ENCODE measurements at places on chromosomes 5 and 9.

GRCh38 chr5:12947379-12947778 lies 997.1 kb downstream of the DNAH5 start:
- no peak for DNase-seq

GRCh38 chr9:1057910-1058309 lies 7.8 kb downstream of the DMRT2 start:
- no peak for DNase-seq

DNA sequence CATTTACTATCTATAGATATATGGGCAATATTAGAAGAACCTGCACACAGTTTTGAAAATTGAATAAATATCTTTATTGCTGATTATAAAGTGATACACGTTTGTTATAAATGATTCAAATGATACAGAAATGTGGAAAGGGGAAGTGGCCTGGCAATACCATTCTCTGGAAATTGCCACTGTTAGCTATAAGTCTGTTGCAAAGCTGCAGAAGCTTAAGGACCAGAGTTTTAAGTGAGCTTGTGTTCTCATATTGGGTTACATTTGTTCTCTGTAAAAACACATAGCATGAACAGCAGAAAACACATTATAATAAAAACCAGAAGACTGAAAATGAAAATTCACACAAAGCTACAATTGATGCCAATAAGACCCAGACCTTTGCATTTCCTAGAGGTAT lies 59.6 kb downstream of the RASGRF2 start:
- no peak for DNase-seq

DNA sequence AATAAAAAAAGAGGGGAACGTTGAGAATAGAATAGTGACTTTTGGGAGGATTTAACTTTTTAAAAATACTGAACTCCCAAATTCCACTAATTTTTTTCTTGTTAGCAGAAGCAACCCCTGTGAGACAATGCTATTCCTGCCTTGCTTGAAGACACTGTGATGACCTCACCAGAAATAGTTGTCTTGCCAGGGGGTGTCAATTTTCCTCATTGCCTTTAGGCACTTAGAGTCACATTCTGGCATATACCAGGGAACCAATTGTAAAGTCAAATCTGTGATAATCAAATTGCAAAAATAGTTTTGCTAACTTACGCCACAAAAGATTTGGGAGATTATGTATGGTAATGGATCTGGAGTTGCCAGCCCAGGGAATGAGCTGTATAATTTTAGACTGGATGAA lies 42.8 kb upstream of the RPS23 start:
- DNase-seq: no peak

- no peak for DNase-seq
These were observed 22.5 kb upstream of the LAMC3 start for GRCh38 chr9:130986356-130986965.

DNA sequence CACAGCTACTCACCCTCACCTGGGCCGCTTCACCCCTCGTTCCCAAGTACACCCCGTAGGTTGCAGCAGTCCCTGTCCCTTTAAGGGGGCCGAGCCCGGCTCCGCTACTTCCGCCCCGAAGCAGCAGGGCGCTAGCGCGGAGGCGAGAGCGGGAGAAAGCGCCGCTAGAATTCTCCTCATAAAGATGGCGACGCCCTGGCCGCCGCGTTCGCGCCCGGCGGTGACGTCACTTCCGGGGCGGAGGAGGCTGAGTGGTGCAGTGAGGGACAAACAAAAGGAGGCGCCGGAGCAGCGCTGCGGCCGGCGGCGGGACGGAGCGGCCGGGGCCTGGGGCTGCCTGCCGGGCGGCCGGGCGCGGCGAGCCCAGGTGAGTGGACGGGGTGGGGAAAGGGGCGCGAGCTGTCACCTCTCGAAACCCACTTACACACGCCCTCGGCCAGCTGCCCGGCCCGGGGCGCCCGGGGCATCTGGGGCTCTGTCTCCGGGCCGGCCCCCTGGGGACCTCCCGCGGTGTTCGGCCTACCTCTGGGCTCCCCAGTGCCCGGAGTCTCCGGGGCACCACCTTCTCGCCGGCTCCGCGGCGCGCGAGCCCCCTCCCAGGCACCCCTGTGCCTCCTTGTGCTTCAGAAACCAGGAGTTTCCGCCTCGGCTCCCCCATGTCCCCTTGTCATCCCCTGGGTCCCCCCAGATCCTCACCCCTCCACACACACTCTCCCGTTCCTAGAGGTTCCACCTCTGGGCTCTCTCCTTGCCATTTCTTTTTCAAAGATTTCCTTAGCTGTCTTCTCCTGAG lies at the start of the genes KYAT1 and LRRC8A:
KYAT1 (minus strand) TSS at position 67 of the 793 bp plus-strand sequence. CDS start 36,545 bp downstream, outside the sequence.
LRRC8A (plus strand) TSS at position 250 of the 793 bp plus-strand sequence. CDS start 25,032 bp downstream, outside the sequence.
- DNase-seq: peak; percentile 98

- no peak for DNase-seq
These were observed 39.9 kb downstream of the PAX5 start for GRCh38 chr9:36993933-36994764.

- DNase-seq: no peak
These were observed 7.2 kb downstream of the AIF1L start for GRCh38 chr9:131103535-131103934.

GRCh38 chr5:110104060-110104725 lies 414.5 kb downstream of the MAN2A1 start:
- no peak for DNase-seq

DNA sequence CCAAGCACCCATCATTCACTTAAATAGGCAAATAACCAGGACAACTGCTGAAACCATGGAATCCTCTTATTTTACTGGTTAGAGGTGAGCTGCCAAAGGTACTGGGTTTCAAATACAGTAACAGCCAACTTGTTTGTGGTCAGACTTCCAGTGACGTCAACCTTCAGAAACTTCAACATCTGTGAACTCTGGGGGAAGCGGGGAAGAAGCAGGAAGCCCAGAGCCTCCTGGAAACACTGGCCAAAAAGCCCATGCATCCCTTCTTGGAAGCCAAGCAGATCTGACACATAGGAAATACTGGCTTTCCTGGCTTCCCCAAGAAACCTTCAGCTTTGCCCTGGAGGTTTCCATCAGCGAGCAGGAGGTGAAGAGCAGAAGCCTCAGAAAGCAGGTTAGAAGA lies 4.9 kb upstream of the FRRS1L start:
- DNase-seq: no peak

- DNase-seq: no peak
These were observed 4.6 kb upstream of the HMHB1 start for GRCh38 chr5:143807401-143807800.

- no peak for DNase-seq
These were observed 82.6 kb upstream of the GRHPR start for GRCh38 chr9:37339923-37340322.

DNA sequence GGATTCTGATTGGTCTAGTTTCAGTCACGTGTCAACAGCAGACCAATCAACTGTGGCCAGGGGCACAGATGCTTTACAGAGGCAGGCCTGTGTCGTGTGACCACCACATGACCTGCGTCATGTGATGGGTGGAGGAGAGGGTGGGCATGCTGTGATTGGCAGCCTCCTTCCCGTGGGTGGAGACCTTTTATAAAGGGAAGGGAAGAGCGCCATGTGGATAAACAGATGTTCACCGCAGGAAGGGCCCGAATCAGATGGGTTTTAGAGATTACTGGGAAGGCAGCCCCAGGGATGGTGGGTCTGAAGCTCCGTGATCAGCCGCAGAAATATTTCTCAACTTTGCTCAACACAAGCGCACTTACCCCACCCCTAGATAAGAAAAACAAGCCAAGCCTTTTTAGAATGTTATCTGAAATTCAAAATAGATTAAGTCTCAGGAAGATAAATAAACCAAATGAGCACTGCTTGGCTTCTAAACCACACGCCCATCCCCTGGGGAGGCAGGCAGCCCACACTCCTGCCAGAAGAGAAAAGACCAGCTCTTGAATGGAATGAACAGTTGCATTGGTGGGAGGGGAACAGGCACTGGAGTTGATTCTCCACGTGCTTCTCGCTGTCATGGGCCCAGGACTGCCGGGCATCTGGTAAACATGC lies 43.6 kb downstream of the ROPN1L start:
- DNase-seq: no peak

DNA sequence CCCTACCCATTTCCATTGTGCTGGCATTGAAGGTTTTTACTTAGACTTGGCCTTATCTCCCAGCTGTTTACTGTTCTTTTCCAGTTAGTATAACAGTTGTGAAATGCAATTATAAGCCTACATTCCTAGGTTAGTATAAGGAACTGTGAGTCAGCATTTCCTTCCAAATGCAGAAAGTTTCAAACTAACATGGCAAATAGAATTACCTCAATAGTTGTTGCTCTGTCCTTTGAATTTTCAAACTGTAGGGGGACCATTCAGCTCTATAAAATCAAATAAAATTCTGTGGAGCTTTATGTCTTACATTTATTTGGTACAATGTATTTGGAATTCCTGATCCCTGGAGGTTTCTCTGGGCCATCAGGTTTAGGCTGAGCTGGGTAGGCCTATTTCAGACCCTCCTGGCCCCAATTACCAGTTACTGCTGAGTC lies 47.2 kb downstream of the ARHGEF28 start:
- DNase-seq: no peak

DNA sequence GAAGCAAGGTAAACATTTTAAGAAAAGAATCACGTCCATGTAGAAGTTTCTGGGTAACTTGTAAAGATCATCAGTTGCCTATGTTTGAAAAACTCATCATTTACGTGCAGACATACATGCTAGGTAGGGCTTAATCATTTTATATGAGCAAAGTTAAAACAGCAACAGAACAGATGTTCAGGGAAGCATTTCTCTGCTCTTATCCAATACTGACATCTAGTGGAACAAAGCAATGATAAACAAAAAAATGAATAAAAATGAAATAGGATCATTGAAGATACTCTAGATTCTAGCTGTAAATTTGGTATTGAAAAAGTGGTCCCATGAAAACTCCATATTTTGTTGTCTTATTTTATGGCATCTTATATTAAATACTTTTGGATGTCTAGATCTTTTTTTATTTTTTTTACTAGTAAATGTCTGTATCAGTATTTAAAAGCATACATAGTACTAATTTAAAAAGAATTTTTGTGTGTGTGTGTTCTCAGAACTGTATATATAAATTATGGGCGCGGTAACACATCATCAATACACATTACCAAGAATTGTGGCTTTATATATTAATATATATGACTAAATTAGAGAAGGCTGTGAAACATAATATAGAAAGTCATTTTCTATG lies 1050.2 kb downstream of the CDH12 start:
- DNase-seq: no peak

DNA sequence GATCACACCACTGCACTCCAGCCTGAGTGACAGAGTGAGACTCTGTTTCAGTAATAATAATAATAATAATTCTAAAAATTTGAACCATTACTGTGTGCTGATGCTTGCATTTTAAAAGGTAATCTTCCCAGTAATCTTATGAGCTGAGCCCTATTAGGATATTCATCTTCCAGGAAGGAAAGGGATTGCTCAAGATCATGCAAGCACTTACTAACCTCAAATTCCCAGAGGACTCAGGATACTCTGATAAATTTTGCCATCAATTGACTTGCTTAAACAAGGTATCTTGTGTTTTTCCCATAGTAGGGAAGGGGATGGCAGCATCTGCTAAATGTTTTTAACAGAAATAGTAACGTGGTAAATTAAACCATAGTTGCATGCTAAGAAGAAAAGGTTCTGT lies 176.4 kb upstream of the MRPS30 start:
- no peak for DNase-seq

GRCh38 chr5:74632947-74633356 lies 7.6 kb downstream of the ENC1 start:
- DNase-seq: no peak

- DNase-seq: no peak
These were observed 16.9 kb downstream of the ADAMTSL1 start for GRCh38 chr9:18490641-18491370.

DNA sequence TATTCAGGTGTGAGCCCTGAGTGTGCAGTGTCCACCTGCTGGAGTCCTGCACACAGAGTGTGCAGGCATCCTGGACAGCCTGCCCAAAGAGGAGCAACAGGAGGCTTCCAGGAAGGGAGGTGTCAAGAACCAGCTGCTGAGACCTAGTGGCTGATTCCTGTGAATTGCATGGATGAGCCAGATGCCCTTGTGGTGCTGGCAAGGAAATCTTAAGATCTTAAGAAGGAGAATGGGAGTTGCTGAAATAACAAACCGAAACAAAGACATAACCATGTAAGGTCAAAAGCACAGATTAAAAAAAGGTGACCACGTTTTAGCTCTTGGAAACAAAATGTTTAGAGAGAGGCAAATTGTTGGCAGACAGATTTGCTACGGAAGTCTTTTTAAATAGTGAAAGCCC lies 29.3 kb upstream of the RPS23 start:
- no peak for DNase-seq

DNA sequence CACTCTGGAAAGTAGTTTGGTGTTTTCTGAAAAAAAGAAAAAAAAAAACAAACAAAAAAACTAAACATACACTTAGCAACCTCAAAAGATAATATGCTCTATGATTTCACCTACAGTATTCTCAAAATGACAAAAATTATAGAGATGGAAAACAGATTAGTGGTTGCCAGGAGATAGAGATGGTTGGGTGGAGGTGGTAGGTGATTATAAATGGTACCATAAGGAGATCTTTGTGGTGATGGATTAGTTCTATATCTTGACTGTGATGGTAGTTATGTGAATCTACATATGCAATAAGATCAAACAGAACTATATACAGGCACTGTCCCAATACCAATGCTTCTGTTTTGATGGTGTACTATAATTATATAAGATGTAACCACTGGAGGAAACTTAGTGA lies 32.0 kb downstream of the PTBP3 start:
- no peak for DNase-seq

- DNase-seq: no peak
These were observed 12.4 kb upstream of the HACD4 start for GRCh38 chr9:21043841-21044240.

DNA sequence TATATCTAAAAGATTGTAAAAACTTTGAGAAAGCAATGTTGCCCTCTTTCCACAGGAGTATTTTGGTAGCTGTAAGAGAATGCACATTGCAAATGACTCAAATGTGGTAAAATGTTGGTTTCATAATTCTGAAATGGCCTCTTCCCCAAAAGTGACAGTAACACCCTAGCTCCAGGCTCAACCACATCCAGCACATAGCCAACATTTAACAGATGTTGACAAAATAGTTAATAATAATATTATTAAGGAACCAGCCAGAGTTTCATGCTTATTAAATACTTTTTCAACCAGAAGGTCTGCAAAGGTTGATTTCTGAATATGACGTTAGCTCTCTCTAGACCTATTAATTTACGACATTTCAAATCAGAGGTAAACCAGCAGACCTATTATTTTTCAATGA lies 1.3 kb downstream of the ANXA1 start:
- no peak for DNase-seq

GRCh38 chr9:14924230-14925219 lies 14.3 kb upstream of the FREM1 start:
- no peak for DNase-seq

- DNase-seq: no peak
These were observed 52.2 kb downstream of the MAP1B start for GRCh38 chr5:72159501-72159911.

- DNase-seq: no peak
These were observed 147.1 kb downstream of the ERCC6L2 start for GRCh38 chr9:96022445-96023051.

DNA sequence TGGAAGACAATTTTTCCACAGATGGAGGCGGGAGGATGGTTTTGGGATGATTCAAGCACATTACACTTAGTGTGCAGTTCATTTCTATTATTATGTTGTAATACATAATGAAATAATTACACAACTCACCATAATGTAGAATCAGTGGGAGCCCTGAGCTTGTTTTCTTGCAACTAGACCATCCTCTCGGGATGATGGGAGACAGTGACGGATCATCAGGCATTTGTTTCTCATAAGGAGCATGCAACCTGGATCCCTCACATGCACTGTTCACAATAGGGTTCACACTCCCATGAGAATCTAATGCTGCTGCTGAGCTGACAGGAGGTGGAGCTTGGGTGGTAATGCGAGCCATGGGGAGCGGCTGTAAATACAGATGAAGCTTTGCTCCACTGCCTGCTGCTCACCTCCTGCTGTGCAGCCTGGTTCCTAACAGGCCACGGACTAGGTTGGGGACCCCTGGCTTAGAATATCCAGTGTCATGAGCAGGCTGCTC lies 1.6 kb downstream of the STKLD1 start:
- DNase-seq: no peak

Data from activated CD4-positive, alpha-beta T cell treated with anti-CD3 and anti-CD28 coated beads, Interleukin-2, amount 50 U/mL, for 4 hours (primary cell).